GM23248 (cell line): ENCODE measurements at places on chromosomes 6 and 20. TPM values are rescaled to one million over a fixed set of nuclear protein-coding genes. Genes with fewer than 3 reads are reported as not detected.

The KCNK15 gene
- 9.9 and 11.1 TPM in 2 replicates for total RNA-seq

The ULBP1 gene
- 5.8 and 6.1 TPM in 2 replicates for total RNA-seq

The GRM1 gene
- not detected in 2 replicates for total RNA-seq

The TMEM217 gene
- 1.2 and 4.6 TPM in 2 replicates for total RNA-seq
